ENCODE measurements at places on chromosomes 1 and 21. TPM values are rescaled to one million over a fixed set of nuclear protein-coding genes. Genes with fewer than 3 reads are reported as not detected.

RNF186 gene
- total RNA-seq, result not detected

FAM163A gene
- total RNA-seq, result 0.16 TPM

- no peak for DNase-seq
Measured at GRCh38 chr1:237769916-237770315, 120.8 kb downstream of the ZP4 start.

FLG gene
- 0.03 TPM for total RNA-seq
